Right lobe of liver (tissue), 6 donors: ENCODE measurements at places on chromosomes 11 and 22.

DNA sequence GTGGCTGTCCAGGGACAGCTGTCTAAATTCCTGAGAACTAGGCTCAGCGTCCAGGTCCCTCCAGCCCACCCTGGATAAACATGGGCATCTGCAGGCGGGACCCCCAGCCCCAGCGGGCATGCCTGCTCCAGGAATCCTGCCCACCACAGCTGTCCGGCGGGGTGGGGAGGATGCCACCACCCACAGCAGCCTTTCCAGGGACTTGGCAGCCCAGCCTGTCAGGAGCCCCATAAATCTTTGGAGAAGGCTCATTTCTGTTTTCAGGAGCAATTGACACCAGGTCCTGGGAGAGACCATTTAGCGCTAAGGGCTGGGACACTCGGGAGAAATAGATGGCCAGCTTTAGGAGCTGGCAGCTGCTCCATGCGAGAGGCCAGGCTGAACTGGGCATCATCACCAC is 358.9 kb downstream of the CADM1 start:
- DNase-seq = no peak

DNA sequence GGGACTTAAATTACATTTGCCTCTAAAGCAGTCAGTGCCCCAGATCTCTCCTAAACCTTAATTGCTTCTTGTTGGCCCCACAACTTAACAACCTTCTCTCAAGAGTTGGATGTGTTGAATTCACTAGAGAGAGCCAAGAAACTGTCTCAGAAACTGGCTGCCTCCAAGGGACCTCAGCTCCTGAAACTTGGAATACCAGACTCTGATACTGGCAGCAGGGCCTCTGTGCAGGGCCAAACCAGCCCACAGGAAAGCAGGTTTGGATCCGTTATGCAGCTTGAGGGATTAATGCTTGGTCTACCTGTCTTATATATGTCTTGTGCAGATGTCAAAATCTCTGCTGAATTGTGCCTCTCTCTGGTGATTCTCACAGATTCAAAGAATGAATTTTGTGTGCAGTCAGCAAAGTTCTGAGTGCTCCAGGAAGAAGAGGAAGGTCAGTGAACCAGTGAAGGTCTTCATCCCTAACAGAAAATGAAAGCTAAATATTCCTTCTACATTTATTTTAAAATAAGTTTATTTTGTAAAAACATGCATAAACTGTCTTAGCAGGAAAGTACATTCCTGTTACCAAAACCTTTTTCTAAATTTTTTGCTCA is 70.8 kb downstream of the LIF start:
- DNase-seq = no peak

DNA sequence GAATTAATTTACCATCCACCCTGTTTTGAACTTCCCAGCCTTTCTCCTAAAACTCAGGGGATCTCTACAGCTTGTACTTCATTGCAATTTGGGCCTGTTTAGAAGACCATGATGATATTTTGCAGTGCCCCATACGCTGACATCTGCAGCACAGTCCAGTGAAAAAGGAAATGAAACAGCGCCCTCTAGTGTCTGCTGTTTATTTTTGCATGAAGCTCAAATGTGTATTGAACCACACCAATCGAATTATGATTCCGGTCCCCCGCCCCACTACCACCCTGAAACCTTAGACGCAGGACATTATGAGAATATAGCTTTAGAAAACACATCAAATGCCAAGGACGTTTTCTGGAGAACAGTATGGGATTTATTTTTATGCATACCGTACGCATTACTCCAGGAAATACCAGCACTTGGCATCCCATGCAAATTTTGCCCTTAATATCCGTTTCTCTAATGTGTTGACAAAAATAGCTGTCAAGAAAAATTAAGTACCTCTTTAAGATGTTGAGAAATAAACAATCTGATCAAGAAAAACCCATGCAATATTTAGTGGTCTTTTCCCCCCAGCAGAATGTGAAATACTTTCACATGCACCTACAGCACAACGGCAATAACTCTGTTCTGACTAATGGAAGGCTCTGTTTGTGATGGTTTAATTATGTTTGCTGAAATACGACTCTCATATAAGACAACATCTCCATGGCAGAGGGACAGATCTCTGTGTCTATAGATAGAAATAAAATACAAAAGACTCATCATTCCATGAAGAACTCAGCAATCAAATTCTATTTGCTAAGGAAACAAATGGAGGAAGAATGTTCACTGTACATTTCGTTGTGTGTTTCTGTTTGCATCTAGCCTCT is 93.9 kb downstream of the TECTA start:
- no peak for DNase-seq

GRCh38 chr11:75474240-75474639 is 41.2 kb upstream of the KLHL35 start:
- no peak for DNase-seq

DNA sequence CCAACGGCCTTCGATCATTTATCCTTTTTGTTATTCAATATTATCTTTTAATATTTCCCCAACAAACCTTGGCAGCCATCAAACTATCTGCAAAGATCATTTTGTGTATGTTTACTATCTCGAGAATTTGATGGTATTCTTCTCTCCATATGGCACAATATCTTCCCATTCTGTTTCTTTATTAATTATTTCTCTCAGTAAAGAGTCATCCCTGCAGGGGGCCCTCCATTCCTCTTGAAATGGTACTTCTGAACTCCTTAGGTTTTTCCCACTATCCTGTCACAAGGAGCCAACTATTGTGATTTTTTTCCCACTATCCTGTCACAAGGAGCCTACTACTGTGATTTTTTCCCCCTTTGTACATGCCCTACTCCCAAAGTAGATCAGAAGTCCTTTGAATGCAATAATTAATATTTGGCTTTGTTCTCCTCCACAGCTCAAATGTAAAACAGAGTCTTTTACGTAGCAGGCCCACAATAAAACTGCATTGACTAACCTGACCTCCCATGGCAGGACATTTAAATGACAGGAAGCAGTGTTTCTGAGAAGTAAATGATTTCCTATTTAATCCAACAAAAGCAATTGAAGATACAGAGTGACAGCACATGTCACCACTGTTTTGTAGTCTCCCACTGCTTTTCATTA is 43.3 kb downstream of the PDGFD start:
- no peak for DNase-seq

- no peak for DNase-seq
These were observed 36.1 kb downstream of the RELT start for GRCh38 chr11:73412308-73412707.

DNA sequence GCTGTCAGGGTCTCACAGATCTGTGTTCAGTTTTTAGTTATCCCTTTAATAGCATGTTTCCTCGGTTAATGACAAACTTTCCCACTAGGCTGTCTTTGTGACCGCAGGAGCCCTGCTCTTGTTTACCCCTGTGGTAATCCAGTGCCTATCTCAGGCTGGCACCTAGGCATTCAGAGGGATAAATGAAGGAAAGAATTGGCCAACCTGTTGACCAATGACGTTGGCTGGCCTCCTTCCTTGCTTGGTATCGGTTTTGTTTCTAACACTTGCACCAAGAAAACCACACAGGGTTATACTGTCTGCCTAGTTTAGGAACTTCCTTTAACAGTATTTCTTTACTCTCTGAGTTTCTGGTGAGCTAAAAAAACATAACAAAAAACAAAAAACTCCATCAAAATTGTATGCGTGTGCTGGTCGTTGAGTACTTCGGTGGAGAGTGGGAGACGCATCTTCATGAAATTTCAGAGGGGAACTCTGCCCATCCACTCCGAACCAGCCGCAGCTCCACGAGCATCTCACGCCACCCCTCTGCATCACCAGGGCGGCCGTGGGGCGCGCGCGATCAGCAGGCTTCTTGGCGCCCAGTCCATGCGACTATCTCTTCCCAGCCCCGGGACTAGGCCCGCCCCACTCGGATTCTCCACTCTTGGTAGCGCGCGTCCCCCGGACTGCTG is 563 bp upstream of the ENDOD1 start:
- no peak for DNase-seq

GRCh38 chr11:74055938-74056337 is 47.1 kb upstream of the UCP3 start:
- no peak for DNase-seq

GRCh38 chr22:39128508-39128907 is 24.0 kb downstream of the CBX7 start:
- DNase-seq = no peak

DNA sequence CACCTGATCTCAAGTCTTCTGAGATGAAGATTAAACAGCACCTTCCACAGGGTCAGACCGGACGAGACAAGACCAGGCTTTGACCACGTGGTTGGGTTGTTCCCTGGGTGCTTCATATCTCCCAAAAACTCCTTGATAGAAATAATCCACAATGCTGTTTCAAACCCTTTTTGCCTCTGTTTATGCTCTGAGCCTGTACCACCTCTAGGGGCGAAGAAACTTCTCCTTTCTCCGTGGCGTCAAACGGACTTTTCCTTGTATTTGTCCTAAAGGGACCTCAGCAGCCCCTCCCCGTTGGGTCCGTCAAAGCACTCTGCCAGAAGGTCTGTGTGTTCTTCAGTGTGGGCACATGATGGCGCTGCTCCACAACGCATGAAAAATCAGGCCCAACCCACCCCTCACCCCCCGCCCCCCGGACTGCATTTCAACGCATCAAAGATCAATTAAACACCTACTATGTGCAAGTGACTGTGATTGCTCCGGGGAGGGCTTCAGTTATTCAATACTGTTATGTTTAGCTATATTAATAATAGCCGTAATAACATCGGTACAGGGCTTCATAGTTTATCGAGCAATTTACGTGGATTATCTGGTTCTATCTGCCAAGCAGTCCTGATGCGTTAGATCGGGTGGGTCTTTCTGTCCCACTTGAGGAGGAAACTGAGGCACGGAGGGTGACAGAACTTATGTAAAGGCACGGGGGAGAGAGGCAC is 17.3 kb upstream of the EIF3D start:
- no peak for DNase-seq

DNA sequence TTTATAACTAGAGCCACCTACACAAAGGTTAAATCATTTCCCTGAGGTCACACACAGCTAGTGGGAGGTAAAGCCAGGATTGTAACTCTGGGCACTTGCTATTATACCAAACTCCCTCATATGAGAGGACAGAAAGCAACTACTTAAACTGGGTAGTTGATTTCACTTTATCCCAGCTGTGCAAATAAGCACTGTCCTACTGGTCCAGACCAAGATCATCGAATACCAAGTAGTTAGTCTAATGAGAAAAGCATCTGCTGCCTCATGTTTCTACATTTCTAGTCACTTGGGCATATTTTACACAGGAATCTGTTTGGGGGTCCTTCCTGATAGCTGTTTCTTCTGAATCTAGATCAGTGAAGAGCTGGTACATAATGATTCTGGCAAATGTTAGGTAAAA is 178.6 kb upstream of the NARS2 start:
- no peak for DNase-seq

DNA sequence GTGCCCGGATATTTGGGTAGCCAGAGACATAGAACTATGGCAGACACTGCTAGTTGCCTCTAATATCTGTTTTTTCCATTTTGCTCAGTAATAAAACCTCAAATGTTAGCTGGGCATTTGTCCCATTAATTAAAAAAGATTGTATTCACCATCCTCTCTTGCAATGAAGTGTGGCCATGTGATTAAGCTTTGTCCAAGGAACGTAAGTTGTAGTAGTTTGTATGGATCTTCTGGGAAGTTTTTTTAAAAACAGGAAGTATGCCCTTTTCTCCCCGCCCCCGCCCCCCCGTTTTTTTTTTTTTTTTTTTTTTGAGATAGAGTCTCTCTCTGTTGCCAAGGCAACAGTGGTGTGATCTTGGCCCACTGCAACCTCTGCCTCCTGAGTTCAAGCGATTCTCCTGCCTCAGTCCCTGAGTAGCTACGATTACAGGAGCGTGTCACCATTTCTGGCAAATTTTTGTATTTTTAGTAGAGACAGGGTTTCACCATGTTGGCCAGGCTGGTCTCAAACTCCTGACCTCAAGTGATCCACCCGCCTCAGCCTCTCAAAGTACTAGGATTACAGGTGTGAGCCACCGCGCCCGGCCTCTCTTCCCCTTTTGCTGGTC is 1.7 kb upstream of the TMEM135 start:
- DNase-seq = no peak

GRCh38 chr11:16136792-16137390 is 219.5 kb downstream of the SOX6 start:
- no peak for DNase-seq

DNA sequence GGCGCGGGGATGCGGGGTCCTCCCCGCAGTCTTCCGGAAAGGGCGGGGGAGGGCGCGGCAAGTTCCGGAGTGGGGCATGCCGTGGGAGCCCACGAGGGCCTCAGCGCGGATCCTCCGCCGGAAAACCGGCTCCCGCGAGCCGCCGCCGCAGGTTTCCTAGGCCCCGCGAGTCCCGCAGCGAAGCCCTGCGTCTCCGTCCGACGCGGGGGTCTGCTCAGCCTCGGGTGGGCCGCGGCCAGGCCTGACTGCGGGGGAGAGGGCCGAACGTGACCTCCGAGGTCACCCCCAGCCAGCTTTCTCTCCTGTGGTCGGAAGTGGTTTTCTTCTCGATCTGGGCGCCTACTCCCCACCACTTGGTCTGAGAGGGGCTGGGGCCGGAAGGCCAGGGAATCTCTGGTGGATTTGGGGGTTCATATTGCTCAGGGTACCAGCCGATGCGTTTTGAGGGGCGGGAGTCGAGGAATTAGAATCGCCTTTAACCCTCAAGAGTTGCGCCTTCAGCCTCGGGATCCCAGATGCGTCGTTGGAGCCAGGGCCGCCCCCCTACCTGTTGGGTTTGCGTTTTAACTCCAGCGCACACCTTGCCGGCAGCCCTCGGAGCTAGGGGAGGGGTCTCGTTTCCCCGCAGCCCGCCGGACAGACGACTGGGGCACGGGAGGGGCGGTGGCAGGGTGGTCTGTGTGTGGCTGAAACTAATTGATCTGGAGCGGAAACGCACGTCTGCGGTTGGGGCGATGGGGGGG is 3.6 kb upstream of the CCND1 start:
- DNase-seq = no peak

GRCh38 chr11:120918257-120918656 is 105.6 kb upstream of the TBCEL start:
- DNase-seq = no peak

DNA sequence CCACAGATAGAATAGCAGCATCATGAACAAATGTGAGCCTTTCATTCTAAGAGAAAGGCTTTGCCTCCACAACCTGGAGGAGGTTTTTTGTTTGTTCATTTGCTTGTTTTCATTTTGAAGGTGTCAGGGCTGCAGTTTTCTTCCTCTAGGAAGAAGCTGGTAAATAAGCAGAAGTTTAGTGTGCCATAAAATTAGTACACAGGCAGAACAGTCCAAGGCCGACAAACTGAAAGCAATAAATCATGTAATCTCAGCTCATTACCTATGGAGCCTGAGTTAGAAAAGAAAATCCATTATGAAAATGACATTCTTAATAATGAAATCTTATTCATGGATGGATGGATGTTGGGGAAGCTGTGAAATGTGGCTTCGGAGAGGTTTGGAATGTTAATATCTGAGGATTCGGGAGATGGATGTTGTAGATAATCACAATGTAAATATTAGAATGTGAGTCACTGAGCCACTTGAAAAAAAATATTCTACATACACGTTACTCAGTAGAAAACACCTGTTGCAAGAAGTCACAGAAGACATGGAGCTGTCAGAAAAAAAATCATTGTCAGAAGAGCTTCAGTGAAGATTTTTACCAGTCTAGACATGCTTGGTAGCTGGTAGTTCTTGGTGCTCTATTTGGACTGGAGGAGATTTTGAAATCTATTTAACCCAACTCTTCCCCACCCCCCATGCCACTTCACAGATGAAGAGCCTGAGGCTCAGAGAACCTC is 15.0 kb upstream of the ZDHHC13 start:
- DNase-seq = no peak
